ENCODE measurements at places on chromosomes 6 and 20.
A peak's percentile ranks its signal among the peaks of the same experiment; 100 is the strongest.

DNA sequence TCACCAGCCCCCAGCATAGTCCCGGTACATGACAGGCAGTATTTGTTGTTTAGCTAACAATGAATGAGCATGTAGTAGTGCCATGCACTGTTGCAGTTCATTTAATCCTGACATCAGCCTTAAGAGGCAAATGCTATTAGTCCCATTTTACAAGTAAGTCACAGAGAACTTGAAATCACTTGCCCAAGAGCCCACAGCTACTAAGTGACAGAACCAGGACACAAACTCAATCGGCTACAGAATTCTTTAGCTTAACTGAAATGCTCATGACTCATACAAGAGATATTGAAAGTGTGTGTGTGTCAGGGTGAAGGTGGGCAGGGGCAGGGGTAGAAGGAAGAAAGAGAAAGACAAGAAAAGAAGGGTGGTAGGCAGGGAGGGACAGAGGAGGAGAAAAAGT is 52.7 kb downstream of the UNC5CL start:
- H3K4me3 ChIP-seq, result no peak overlapping the region
- no peak overlapping the region for H3K27ac ChIP-seq
- peaks cover 22% of the 10 kb centered on the region for H3K4me1 ChIP-seq
- H3K27me3 ChIP-seq, result peaks cover 3% of the 10 kb centered on the region
- no peak for DNase-seq

GRCh38 chr6:109455437-109456110 is at the start of gene MICAL1:
Gene MICAL1 (minus strand): TSS chr6:109455772. CDS start chr6:109454196, 1,576 bp downstream.
- peak; percentile 66 for DNase-seq
- H3K27ac ChIP-seq, result peak within 1 kb of the TSS; percentile 42
- H3K36me3 ChIP-seq, result peaks cover 10% of the 10 kb centered on the region
- no peaks in the 10 kb centered on the region for H3K27me3 ChIP-seq
- H3K4me1 ChIP-seq, result peaks cover 47% of the 10 kb centered on the region

DNA sequence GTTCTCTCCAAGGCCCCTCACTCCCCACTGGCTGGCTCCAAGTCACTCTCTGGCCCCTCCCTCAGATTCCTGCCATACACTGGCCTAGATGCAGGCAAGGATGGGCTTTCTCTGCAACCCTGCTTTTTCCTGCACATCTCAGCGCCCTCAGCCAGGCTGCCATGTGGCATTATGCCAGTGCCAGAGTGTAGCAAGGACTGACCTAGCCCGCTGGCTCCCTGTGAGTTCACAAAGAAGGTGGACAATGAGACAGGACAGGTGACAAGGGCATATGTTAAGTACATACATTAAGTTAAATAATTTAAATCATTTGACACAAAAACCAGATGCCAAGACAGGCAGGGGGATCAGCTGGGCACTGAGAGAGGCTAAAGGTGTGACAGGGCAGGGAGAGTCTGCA is 394.6 kb downstream of the ZFAND3 start:
- H3K27me3 ChIP-seq, result no peaks in the 10 kb centered on the region
- H3K27ac ChIP-seq, result no peak overlapping the region

- peaks cover 7% of the 10 kb centered on the region for H3K4me1 ChIP-seq
- no peak overlapping the region for H3K27ac ChIP-seq
- no peaks in the 10 kb centered on the region for H3K27me3 ChIP-seq
- H3K36me3 ChIP-seq, result no peaks in the 10 kb centered on the region
- DNase-seq, result no peak
Observed at GRCh38 chr20:50345712-50346373, 155.2 kb downstream of the CEBPB start.

GRCh38 chr6:167338541-167339117 is 13.7 kb downstream of the TTLL2 start:
- DNase-seq, result no peak
- H3K4me1 ChIP-seq, result peaks cover 9% of the 10 kb centered on the region
- peaks cover 2% of the 10 kb centered on the region for H3K36me3 ChIP-seq
- H3K27me3 ChIP-seq, result peaks cover 4% of the 10 kb centered on the region
- no peak overlapping the region for H3K4me3 ChIP-seq

- H3K4me1 ChIP-seq, result peaks cover 7% of the 10 kb centered on the region
- DNase-seq, result no peak
Observed at GRCh38 chr6:156563714-156564113, 213.5 kb upstream of the ARID1B start.

GRCh38 chr6:30061858-30062458 is 893 bp downstream of the POLR1H start:
- peaks cover 13% of the 10 kb centered on the region for H3K36me3 ChIP-seq
- DNase-seq, result no peak
- no peaks in the 10 kb centered on the region for H3K27me3 ChIP-seq
- peak overlapping the region; percentile 98 for H3K4me3 ChIP-seq
- H3K27ac ChIP-seq, result peak overlapping the region; percentile 94

DNA sequence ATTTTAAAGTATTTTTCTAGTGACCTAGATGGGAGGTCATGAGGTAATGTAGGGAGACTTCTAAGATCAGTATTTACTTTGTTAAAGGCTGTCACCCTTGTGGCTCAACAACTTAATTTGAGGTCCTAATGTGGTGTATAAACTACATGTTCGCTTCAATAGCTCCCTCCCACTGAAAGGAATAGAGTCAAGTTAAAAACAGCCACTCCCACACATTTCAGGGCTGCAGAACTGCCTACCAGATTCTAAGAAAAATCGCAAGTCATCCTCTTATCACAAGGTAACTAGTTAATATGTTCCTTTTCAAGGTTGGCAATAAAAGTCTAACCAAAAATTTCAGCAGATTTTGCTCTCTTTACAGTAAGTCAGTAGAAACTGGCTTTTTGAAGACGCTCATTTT is 15.1 kb downstream of the GSTA1 start:
- no peaks in the 10 kb centered on the region for H3K4me1 ChIP-seq
- H3K36me3 ChIP-seq, result peaks cover 13% of the 10 kb centered on the region
- no peak overlapping the region for H3K27ac ChIP-seq
- DNase-seq, result no peak

DNA sequence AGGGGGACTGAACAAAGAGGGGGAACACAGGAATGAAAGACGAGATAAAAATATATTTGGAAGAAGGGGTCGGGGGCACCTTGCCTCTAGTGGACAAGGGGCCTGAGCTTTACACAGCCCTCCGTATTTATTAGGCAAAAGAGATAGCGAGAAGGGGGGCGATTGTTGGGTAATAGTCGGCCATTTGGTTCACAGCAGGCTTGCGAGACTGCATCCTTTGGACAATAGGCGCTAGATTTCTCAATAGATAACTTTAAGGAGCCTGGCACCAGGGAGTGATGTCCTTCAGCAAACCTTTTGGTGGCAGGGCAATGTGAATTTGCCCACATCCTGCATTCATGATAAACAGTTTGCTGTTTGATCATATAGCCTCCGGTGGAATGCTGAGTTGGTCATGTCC is 3.0 kb upstream of the NANP start:
- H3K4me3 ChIP-seq, result no peak overlapping the region
- peaks cover 24% of the 10 kb centered on the region for H3K4me1 ChIP-seq
- peaks cover 44% of the 10 kb centered on the region for H3K27me3 ChIP-seq

GRCh38 chr6:148317739-148318138 is 24.9 kb upstream of the SASH1 start:
- H3K4me1 ChIP-seq, result peaks cover 14% of the 10 kb centered on the region
- DNase-seq, result no peak
- H3K36me3 ChIP-seq, result no peaks in the 10 kb centered on the region
- no peak overlapping the region for H3K4me3 ChIP-seq
- no peaks in the 10 kb centered on the region for H3K27me3 ChIP-seq

DNA sequence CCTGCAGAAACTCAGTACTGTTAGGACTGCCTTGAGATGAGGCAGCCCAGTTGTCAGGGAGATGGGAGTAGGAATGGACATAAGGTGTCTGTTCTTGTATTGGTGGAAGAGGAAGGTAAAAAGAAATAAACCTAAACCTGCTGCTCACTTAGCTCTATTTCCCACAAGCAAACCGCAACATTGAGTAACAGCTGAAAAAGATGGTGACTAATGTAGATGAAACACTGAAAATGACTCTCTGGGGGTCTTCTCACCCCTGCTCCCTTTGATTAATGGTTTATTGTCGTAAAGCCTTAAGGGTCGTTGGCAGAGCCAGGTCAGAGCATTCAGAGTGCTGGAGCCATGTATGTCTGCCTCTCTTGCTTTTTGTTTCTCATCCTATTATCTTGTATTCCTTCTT is 87.5 kb downstream of the FOXO3 start:
- peaks cover 32% of the 10 kb centered on the region for H3K4me1 ChIP-seq
- no peak for DNase-seq
- no peak overlapping the region for H3K27ac ChIP-seq
- no peaks in the 10 kb centered on the region for H3K36me3 ChIP-seq
- H3K4me3 ChIP-seq, result no peak overlapping the region
- no peaks in the 10 kb centered on the region for H3K27me3 ChIP-seq

GRCh38 chr20:50172347-50173013 is 18.1 kb upstream of the CEBPB start:
- no peaks in the 10 kb centered on the region for H3K27me3 ChIP-seq
- peak overlapping the region; percentile 86 for H3K27ac ChIP-seq
- DNase-seq, result peak; percentile 93
- peaks cover 20% of the 10 kb centered on the region for H3K4me1 ChIP-seq

GRCh38 chr6:110664933-110665332 is 150.3 kb downstream of the CDK19 start:
- no peak overlapping the region for H3K27ac ChIP-seq
- H3K4me3 ChIP-seq, result no peak overlapping the region
- peaks cover 1% of the 10 kb centered on the region for H3K4me1 ChIP-seq
- no peaks in the 10 kb centered on the region for H3K36me3 ChIP-seq

DNA sequence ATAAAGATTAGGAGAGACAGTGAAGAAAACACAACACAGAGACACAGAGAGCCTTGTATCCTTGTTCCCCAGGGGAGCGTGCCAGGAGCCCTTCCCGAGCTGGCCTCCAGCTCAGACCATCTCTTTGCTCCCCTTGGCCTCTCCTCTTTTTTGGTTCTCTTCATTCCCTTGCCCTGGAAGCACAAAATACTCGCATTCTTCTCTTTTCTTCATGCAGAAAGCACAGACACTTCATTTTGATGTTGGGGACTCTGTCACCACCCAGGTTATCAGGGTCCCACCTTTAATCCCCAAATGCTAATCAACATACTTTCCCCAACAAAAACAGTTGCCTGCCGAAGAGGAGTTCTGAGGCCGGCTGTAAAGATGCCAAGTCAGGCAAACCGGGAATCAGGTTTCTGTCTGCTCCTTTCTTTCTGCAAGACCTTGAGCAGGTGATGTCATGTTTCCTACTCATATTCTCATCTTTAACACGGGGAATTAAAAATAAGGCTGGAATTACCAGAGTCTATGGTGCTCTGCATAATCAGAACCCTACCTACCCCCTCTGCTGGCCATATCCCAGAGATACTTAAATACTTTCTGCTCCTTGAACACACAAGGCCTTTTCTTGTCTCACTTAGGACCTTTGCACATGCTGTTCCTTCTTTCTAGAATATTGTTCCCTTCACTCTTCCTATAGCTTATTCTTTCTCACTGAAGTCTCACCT is 21.7 kb downstream of the TGM6 start:
- no peak overlapping the region for H3K27ac ChIP-seq
- 0 out of 2 replicates have a peak, but pooled peaks cover 3% of the 10 kb centered on the region for H3K4me1 ChIP-seq
- DNase-seq, result no peak
- no peak overlapping the region for H3K4me3 ChIP-seq

- no peaks in the 10 kb centered on the region for H3K27me3 ChIP-seq
- no peak overlapping the region for H3K27ac ChIP-seq
- no peak overlapping the region for H3K4me3 ChIP-seq
- no peak for DNase-seq
- H3K4me1 ChIP-seq, result no peaks in the 10 kb centered on the region
Observed at GRCh38 chr6:126650931-126651330, 311.0 kb downstream of the CENPW start.

GRCh38 chr6:151723152-151723551 is 84.3 kb upstream of the ESR1 start:
- no peaks in the 10 kb centered on the region for H3K27me3 ChIP-seq
- no peaks in the 10 kb centered on the region for H3K36me3 ChIP-seq
- no peak overlapping the region for H3K27ac ChIP-seq
- no peak overlapping the region for H3K4me3 ChIP-seq

DNA sequence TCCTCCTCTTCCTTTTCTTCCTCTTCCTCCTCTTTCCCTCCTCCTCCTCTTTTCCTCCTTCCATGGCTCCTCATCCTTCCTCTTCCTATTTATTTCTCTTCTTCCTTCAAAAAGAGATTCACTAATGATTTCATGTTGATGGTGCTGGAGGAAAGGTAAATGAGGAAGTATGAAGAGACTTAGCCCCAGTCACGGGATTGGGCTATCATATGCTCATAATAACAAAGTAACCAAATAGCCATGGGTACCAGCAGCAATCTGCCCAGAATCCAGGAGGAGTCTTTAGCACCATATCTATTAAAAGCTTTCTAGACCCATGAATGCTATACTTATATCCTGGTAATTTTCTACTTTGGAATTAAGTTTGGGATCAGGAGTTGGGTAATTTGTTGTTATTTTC is 910.9 kb upstream of the MAP3K7 start:
- no peaks in the 10 kb centered on the region for H3K27me3 ChIP-seq
- H3K4me1 ChIP-seq, result no peaks in the 10 kb centered on the region
- H3K36me3 ChIP-seq, result no peaks in the 10 kb centered on the region
- DNase-seq, result no peak

- no peaks in the 10 kb centered on the region for H3K36me3 ChIP-seq
- H3K4me3 ChIP-seq, result no peak overlapping the region
- no peak for DNase-seq
- H3K27me3 ChIP-seq, result no peaks in the 10 kb centered on the region
- no peak overlapping the region for H3K27ac ChIP-seq
- no peaks in the 10 kb centered on the region for H3K4me1 ChIP-seq
Observed at GRCh38 chr6:164665328-164665727, 644.1 kb downstream of the C6orf118 start.

- H3K4me1 ChIP-seq, result peaks cover 11% of the 10 kb centered on the region
- no peak overlapping the region for H3K4me3 ChIP-seq
- no peak for DNase-seq
- no peak overlapping the region for H3K27ac ChIP-seq
Observed at GRCh38 chr6:31246051-31246521, 25.8 kb downstream of the HLA-C start.

- H3K36me3 ChIP-seq, result no peaks in the 10 kb centered on the region
- no peak overlapping the region for H3K27ac ChIP-seq
- no peaks in the 10 kb centered on the region for H3K27me3 ChIP-seq
- no peak overlapping the region for H3K4me3 ChIP-seq
Observed at GRCh38 chr6:52620055-52620905, 43.4 kb upstream of the TRAM2 start.

GRCh38 chr6:29626948-29627754 is 5.8 kb downstream of the GABBR1 start:
- H3K4me1 ChIP-seq, result peaks cover 83% of the 10 kb centered on the region
- peak overlapping the region; percentile 87 for H3K4me3 ChIP-seq
- H3K36me3 ChIP-seq, result peaks cover 20% of the 10 kb centered on the region
- H3K27ac ChIP-seq, result peak overlapping the region; percentile 82

Measured in WTC11 (cell line).